ENCODE measurements at places on chromosomes 16 and 17.

- DNase-seq: no peak
Observed at GRCh38 chr16:78953526-78953925, 647.0 kb downstream of the MAF start.

- DNase-seq: no peak
Observed at GRCh38 chr17:64270885-64271284, 7.8 kb upstream of the TEX2 start.

- DNase-seq: peak; percentile 73
Observed at GRCh38 chr16:4371357-4372000, at the start of gene VASN. TSS of gene VASN (plus strand) at chr16:4371848. CDS start at chr16:4380878, 9,030 bp downstream.

DNA sequence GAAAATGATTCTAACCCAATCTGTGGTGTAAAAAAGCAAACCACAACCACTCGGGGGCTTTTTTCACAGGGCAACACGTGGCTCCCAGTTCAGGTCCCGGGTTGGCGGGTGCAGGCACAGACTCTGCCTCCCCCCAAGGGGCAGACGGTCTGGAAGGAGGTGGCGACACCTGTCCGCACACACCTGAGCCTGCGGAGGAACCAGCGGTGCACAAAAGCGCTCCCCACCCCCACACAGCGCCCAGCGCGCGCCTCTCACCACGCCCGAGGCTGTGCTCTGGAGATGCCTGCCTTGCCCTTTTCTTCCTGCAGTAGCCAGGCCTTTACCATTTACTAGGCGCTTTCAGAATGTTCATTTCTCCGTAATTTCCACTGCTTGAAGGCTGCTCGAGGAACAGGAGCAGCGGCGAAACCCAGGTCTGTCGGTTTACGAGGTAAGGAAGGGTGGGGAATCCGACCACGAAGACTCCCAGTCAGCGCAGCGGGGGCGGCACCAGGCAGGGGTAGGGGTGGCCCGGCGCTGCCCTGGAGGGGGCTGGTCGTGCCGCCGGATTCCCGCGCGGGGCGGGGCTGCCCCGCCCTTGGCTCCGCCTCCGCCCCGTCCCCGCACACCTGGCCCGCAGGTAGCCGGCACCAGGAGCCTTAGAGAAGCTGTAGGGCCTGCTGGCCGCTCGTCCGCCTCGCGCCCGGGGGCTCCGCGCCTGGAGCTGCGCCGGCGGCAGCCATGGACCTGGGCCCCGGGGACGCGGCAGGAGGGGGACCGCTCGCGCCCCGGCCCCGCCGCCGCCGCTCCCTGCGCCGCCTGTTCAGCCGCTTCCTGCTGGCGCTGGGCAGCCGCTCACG, at the start of gene USP43:
USP43 (plus strand) TSS at position 608 of the 842 bp plus-strand sequence; CDS start at position 724, 116 bp downstream.
- DNase-seq: peak; percentile 12

- DNase-seq: peak; percentile 73
Observed at GRCh38 chr17:8225813-8226535, 15.6 kb upstream of the AURKB start.

DNA sequence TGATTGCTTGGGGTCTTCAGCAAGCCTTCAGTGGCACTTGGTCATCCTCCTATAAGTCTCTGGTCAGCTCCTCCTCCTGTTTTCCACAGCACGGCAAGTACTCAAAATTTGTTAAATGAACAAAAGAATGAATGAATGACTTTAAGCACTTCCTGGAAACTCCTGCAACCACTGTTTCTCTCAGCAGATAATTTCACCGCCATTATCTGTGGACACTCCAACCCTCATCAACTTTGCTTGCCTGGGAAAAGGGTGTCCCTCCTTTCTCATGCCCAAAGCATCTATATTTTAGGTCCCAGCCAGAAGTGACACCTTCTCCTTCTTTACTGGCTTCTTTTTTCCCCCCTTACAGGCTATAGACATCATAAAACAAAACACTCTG, 4.4 kb downstream of the PROCA1 start:
- no peak for DNase-seq

GRCh38 chr16:1556254-1556653, 22.8 kb downstream of the TMEM204 start:
- DNase-seq: no peak

- DNase-seq: no peak
Observed at GRCh38 chr17:48520631-48521079, 10.2 kb downstream of the HOXB1 start.

GRCh38 chr17:36936455-36937000, 747 bp upstream of the LHX1 start:
- no peak for DNase-seq

DNA sequence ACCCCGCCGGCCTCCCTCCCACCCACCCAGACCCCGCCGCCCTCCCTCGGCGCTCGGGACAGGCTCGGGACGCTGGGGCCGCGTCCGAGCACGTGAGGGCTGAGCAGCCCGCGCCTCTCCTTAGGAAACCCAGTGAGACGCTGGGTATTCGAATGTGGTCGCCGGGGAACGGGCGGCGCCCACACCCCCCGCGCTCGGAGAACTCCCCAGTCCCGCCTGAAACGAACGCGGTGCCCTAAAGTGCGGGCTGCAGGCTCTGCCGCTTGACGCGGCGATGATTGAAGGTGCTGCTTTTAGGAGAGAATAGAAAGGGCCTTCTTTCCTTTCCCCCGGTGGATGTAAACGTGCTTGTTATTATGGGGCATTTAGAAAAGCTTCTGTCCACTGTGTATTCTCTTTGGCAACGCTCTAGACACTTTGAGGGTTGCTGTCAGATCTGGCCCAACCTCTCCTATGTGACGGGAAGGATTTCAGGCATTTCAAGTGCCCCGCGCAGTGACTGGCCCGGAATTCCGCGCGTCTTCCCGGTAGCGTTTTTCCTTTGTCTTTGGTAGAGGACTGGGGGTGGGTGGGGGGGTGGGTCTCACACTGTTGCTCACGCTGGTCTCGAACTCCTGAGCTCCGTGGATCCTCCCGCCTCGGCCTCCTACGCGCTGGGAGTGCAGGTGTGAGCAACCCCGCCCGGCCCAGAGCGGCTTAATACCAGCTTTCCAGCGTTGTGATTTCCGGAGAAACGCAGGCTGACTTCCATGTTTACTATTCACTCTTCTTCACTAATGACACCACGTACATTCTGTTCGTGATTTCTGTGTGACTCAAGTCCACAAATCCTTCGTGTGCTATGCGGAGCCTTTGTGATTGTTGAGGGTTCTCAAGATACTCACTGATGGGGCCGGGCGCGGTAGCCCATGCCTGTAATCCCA, 21.8 kb upstream of the FOXK2 start:
- peak; percentile 49 for DNase-seq

- no peak for DNase-seq
Observed at GRCh38 chr17:35709874-35710273, 21.6 kb upstream of the RASL10B start.

DNA sequence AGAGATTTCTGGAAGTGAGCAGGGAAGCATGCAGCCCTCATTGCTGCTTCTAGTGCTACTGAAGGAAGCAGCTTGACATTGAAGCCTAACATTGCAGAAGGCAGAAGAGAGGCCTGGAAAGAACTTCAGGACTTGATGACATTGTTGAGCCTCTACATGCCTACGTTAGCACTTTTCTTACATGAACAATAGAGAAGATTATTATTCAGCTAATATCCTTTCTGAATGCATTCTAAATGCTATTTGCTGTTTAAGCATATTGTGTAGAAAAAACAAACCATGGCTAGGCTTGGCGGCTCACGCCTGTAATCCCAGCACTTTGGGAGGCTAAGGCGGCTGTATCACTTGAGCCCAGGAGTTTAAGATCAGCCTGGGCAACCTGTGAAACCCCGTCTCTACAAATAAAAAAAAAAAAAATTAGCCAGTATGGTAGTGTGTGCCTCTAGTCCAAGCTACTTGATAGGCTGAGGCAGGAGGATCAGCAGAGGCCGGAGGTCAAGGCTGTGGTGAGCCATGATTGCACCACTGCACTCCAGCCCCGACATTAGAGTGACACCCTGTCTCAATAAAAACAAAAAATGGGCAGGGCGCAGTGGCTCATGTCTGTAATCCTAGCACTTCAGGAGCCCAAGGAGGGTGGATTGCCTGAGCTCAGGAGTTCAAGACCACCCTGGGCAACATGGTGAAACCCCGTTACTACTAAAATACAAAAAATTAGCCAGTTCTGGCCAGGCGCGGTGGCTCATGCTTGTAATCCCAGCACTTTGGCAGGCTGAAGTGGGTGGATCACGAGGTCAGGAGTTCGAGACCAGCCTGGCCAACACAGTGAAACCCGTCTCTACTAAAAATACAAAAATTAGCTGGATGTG, 2.2 kb upstream of the AURKB start:
- DNase-seq: no peak

DNA sequence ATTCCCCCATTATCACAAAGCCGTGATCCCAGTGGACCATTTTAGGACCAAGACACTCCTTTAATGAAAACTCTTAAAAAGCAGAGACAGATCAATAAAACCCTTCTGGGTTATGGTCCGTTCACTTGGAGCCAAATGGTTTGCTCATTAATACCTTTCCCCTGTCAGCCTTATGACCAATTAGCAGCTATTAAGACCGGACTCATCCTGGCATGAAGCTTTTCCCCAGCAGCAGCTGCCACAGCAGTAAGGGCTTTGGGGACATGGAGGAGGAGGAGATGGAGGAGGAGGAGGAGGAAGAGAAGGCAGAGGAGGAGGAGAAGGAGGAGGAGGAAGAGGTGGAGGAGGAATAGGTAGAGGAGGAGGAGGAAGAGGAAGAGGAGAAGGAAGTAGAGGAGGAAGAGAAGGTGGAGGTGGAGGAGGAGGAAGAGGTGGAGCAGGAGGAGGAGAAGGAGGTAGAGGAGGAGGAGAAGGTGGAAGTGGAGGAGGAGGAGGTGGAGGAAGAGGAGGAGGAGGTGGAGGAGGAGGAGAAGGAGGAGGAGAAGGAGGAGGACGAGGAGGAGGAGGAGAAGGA, 50.1 kb upstream of the IRX3 start:
- no peak for DNase-seq

- DNase-seq: no peak
Observed at GRCh38 chr16:7055443-7055842, 277.2 kb upstream of the RBFOX1 start.

DNA sequence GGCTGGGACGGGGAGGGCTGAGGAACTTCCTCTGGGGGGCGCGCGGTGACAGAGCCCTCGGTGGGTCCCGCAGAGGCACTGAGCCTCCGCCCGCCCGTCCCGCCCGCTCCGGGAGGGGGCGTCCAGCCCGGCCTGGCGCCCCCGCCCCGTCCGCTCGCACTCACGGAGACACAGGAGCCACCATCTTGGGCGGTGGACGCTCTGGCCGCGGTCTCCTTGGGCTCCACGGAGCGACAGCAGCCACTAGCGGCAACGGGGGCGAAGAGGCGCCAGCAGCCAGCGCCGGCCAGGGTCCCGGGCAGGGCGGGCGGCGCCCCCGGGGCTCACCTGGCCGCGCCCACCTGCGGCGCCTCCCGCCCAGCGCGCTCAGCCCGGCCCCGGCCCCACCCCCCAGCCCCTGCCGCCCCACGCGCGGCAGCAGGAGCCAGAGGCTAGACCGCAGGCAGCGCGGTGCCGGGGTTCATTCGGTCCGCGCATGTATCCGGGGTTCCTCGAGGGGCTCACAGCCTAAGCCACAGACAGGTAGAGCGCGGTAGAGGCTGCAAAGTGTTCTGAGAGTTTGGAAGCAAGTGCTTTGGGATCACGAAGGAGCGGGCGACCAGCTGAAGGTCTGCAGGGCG, at the start of gene C17orf113:
C17orf113 (minus strand) TSS at position 209 of the 620 bp plus-strand sequence. CDS start 7,225 bp downstream, outside the sequence.
- peak; percentile 37 for DNase-seq

GRCh38 chr17:62597920-62598319, 29.6 kb upstream of the MRC2 start:
- no peak for DNase-seq

DNA sequence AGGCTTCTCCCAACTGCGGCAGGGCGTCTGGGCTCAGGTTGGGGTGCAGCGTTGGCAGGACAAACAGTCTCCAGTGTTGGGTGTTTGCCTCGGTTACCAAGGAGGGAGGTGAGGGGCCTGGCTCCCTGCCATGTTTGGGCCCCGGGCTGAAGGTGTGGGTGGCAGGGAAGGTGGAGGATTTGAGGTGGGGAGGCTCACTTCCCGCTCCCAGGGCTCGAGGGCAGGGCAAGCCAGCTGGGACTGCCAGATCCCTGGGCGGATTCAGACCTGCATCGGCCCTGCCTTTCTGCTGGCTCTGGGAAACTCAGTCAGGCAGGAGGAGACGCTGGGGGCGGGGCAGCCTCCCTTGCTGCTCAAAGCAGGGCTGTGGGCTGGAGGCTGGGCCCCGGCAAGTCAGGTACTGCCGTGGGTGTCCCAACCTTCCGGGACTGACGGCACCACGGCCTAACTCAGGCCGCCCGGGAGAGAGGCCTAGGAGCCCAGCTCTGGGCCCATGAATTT, 31.3 kb upstream of the KRT17 start:
- DNase-seq: no peak

- DNase-seq: no peak
Observed at GRCh38 chr17:79233916-79234551, 159.4 kb downstream of the ENGASE start.

DNA sequence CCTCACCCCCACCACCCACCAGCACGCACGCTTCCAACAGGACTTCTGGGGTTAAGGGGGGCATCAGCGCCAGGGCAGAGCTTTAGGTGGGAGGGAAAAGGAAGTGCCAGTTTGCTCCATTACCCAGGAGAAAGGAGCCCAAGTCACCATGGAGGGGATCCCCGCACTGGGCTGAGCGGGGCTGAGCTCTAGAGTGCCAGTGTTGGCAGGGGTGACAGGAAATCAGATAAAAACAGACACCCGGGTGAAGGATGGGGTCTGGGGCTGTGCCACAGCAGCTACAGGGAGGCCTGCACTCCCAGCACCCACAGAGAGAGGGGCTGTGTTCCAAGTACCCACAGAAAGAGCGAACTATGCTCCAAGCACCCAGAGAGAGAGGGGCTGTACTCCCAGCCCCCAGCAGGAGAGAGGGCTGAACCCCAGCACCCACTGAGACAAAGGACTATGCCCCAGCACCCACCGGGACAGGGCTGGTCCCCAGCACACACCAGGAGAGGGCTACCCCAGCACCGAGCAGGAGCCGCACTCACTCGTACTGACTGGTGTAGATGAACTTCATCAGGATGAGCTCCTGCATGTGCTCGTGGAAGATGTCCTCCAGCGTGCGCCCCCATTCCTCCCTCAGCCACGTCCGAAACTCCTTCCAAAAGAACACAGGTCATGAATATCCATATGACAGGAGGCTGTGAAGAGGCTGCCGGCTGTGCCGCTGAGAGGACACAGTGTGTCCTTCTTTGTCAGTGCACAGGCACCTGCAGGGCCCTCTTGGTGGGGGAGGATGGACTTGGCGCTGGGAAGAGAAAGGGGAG, 18.6 kb upstream of the C16orf95 start:
- no peak for DNase-seq

GRCh38 chr17:55969562-55970324, 183.5 kb upstream of the ANKFN1 start:
- no peak for DNase-seq

- DNase-seq: no peak
Observed at GRCh38 chr16:78697426-78697825, 598.0 kb downstream of the WWOX start.
